ENCODE measurements at places on chromosomes 16 and 17.

DNA sequence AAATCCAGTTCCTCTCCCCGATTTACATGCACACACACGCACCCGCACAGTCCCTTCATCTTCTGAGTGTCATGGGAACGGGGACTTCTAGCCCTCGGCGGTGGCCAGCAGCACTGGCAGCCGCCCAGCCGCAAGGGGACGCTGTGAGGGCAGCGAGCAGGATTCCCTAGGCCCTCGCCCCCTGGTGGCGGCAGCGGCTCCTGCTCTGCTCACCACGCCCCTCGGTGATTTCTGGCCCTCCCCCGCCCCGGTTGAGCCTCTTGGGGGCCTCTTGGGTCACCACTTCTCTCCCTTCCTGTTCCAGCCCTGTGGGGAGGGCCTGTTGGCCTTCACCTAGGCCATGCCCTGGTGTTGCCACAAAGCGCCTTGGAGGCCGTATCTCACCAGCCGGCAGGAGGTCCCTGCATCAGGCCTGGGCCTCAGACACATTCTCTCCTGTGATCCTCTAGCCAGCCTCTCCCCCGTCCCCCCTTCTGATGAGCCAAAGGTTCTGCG is 75.2 kb upstream of the KSR1 start:
- H3K27me3 ChIP-seq, result peaks cover 30% of the 10 kb centered on the region
- peak; percentile 46 for DNase-seq
- no peaks in the 10 kb centered on the region for H3K4me1 ChIP-seq
- no peak overlapping the region for H3K4me3 ChIP-seq
- no peak overlapping the region for H3K27ac ChIP-seq

DNA sequence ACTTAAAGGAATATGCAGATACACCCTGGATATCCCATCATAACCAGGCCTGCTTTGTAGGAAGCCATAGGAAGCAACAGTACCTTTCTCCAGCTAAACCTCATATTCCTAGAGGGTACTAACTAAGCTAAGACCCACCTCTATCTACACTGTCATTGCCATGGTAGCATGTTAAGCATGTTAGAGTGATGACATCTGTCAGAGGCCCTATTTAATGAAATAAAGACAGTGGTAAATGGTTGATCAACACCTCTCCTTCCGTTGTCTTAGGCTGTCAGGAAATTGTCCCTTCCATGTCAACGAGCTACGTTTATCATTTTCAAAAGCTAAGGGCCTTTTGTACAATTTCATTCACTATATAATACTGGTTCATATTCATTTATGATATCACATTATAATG is 251.1 kb upstream of the PSMD7 start:
- H3K4me1 ChIP-seq, result no peaks in the 10 kb centered on the region
- no peak overlapping the region for H3K4me3 ChIP-seq
- H3K27ac ChIP-seq, result no peak overlapping the region

DNA sequence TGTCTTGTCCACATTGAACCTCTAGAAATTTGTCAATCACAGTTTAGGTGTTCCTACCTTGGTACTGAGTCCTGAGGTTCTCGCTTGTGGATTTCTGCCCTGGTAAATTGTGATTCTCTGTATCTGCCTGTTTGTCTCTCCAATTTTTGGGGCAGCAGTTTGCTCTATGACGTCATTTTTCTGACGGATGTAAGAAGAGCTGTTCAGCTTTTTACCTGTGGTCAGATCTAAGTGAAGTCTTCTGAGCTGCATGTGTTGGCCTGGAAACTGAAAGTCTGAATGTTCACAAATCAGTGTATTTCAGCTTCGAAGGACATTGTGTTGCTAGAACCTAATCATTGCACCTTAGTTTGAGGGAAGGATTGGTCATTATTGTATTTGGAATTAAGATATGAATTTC is 63.4 kb downstream of the BCAS3 start:
- H3K27me3 ChIP-seq, result no peaks in the 10 kb centered on the region
- no peak overlapping the region for H3K4me3 ChIP-seq
- peaks cover 20% of the 10 kb centered on the region for H3K36me3 ChIP-seq
- no peak for DNase-seq
- H3K27ac ChIP-seq, result no peak overlapping the region

DNA sequence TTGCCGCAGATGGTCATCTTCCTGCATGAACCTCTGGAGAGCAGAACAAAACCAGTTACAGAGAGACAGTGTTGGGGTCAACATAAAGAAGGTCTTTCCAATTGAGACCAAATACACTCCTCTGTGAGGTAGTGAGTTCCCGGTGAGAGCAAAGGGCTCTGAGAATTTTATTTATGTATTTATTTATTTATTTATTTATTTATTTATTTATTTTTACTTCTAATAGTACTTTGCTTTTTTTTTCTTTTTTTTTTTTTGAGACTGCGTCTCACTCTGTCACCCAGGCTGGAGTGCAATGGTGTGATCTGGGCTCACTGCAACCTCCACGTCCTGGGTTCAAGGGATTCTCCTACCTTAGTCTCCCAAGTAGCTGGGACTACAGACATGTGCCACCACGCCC is 12.1 kb upstream of the COTL1 start:
- DNase-seq, result no peak
- no peaks in the 10 kb centered on the region for H3K27me3 ChIP-seq
- no peaks in the 10 kb centered on the region for H3K36me3 ChIP-seq
- H3K4me1 ChIP-seq, result peaks cover 36% of the 10 kb centered on the region
- no peak overlapping the region for H3K27ac ChIP-seq
- H3K4me3 ChIP-seq, result no peak overlapping the region

- peak overlapping the region; percentile 69 for H3K4me3 ChIP-seq
- peak overlapping the region; percentile 91 for H3K27ac ChIP-seq
- H3K4me1 ChIP-seq, result peaks cover 66% of the 10 kb centered on the region
These were observed 59.3 kb downstream of the USP10 start for GRCh38 chr16:84759061-84759460.

DNA sequence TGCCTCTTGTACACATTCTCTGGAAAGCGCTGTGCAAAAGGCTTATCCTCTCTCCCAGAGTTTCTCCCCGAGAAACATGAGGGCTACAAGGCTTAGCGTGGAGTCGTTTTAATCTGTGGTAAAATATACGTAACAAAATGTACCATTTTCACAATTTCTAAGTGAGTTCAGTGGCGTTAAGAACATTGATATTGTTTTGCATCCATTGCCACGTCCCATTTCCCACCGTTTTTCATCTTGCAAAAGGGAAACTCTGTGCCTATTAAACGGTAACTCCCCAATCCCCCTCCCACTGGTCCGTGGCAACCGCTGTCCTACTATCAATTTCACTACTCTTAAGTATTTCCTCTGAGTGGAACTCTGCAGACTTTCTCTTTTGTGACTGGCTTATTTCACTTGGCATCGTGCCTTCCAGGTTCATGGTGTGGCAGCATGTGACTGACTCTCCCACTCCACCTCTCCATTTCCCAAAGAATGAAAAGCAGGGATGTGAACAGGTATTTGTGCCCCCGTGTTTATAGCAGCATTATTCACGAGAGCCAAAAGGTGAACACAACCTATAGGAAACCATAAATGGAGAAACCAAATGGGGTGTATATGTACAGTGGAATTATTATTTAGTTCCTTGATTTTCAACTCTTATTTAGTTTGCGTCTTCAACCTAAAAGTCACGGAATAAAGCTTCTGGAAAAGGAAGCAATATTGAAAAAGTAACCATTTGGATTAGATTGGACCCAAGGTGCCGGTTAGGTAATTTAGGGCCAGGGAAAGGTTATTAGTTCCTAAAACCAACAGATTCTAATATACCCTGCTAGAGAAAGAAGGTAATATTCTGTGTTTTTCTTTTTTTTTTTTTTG is 1.1 kb upstream of the USP32 start:
- H3K27me3 ChIP-seq, result no peaks in the 10 kb centered on the region
- no peaks in the 10 kb centered on the region for H3K36me3 ChIP-seq
- H3K4me1 ChIP-seq, result peaks cover 40% of the 10 kb centered on the region
- no peak for DNase-seq
- peak overlapping the region; percentile 99 for H3K27ac ChIP-seq

- peaks cover 3% of the 10 kb centered on the region for H3K36me3 ChIP-seq
- H3K27me3 ChIP-seq, result no peaks in the 10 kb centered on the region
- peak; percentile 71 for DNase-seq
- peak within 1 kb of the TSS; percentile 98 for H3K27ac ChIP-seq
These were observed at the start of gene SLC7A6 for GRCh38 chr16:68264128-68265077. TSS of gene SLC7A6 (plus strand) at chr16:68264526. CDS start at chr16:68274727, 10,201 bp downstream.

DNA sequence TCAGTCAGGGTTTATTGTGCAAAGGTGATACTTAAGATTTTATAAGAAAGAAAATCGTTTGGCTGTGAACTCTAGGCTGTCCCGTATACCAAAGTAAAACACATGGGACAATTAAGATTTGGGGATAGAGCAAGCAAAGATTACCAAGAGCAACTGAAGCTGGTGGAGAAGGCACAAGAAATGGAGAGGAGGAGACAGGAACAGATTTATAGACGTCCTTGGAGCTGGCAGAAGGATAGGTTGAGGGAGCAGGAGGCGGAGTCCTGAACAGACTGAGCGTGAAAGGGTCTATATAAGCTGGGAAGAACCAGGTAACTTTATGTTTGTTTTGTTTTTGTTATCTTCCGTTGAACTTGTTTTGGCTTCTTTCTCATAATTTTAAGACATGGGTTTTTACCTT is 3.8 kb downstream of the TNRC6C start:
- H3K4me1 ChIP-seq, result peaks cover 56% of the 10 kb centered on the region
- H3K27ac ChIP-seq, result peak overlapping the region; percentile 75
- no peak for DNase-seq
- H3K27me3 ChIP-seq, result no peaks in the 10 kb centered on the region
- no peaks in the 10 kb centered on the region for H3K36me3 ChIP-seq

DNA sequence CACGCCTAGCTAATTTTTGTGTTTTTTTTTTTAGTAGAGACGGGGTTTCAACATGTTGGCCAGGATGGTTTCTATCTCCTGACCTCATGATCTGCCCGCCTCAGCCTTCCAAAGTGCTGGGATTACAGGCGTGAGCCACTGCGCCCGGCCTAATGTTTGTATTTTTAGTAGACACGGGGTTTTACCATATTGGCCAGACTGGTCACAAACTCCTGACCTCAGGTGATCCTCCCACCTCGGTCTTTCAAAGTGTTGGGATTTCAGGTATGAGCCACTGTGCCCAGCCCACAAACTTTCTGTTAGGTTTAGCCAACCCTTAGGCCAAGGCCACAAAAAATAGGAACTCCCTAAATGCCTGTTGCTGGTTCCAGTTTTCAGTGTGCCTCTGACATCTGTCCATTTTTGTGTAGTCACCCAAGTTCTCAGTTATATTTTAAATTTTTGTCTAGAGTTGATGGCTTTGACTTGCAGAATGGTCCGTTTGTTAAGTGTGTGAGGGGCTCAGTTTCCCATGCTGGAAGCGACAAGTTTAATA is 12.7 kb downstream of the CCL16 start:
- no peak overlapping the region for H3K27ac ChIP-seq
- no peaks in the 10 kb centered on the region for H3K36me3 ChIP-seq
- H3K27me3 ChIP-seq, result no peaks in the 10 kb centered on the region
- DNase-seq, result no peak
- no peak overlapping the region for H3K4me3 ChIP-seq

DNA sequence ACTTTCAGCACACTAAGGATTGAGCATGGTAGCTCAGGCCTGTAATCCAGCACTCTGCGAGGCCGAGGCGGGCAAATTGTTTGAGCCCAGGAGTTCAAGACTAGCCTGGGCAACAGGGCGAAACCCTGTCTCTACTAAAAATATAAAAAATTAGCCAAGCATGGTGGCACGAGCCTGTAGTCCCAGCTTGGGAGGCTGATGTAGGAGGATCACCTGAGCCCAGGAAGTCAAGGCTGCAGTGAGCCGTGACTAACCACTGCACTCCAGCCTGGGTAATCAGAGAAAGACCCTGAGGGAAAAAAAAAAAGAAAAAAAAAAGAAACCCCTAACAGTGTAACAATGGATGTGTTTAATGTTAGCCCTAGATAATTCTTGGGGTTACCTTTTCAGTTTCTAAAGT is 24.0 kb downstream of the PARN start:
- peaks cover 17% of the 10 kb centered on the region for H3K36me3 ChIP-seq
- no peaks in the 10 kb centered on the region for H3K27me3 ChIP-seq
- no peak overlapping the region for H3K27ac ChIP-seq
- H3K4me3 ChIP-seq, result no peak overlapping the region
- H3K4me1 ChIP-seq, result no peaks in the 10 kb centered on the region

GRCh38 chr17:18261146-18261515 is 669 bp downstream of the MIEF2 start:
- H3K27ac ChIP-seq, result peak overlapping the region; percentile 95
- no peaks in the 10 kb centered on the region for H3K27me3 ChIP-seq
- no peak for DNase-seq
- peaks cover 18% of the 10 kb centered on the region for H3K4me1 ChIP-seq
- peak overlapping the region; percentile 76 for H3K4me3 ChIP-seq
- peaks cover 3% of the 10 kb centered on the region for H3K36me3 ChIP-seq

GRCh38 chr17:79993390-79994227 is 42.1 kb downstream of the TBC1D16 start:
- H3K27me3 ChIP-seq, result no peaks in the 10 kb centered on the region
- no peaks in the 10 kb centered on the region for H3K36me3 ChIP-seq
- H3K27ac ChIP-seq, result peak overlapping the region; percentile 88
- H3K4me1 ChIP-seq, result peaks cover 18% of the 10 kb centered on the region
- DNase-seq, result peak; percentile 27

DNA sequence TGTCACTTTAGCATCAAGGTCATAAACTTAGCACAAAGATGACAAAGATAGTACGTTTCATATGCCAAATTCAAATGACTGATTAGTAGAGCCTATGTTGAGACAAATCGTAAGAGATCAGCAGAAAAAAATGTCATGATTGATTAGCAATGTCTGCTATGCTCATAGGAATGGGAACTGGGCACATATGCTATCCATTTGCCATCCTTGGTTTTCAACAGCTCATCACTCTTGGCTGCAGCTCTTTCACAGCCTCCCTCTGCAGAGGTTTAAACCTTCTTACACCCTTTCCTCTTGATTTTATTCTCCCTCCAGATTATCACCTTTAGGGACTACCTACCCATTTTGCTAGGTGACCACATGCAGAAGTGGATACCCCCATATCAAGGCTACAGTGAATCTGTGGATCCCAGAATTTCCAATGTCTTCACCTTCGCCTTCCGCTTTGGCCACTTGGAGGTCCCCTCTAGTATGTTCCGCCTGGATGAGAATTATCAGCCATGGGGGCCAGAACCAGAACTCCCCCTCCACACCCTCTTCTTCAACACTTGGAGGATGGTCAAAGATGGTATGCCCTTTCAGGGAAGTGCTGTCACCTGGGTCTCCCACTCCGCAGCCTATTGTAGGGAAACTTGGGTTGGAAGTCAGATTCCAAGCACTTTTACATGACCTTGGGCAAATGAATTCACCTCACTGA is 16.2 kb downstream of the MPO start:
- no peak overlapping the region for H3K4me3 ChIP-seq
- H3K27me3 ChIP-seq, result peaks cover 50% of the 10 kb centered on the region
- no peak for DNase-seq

DNA sequence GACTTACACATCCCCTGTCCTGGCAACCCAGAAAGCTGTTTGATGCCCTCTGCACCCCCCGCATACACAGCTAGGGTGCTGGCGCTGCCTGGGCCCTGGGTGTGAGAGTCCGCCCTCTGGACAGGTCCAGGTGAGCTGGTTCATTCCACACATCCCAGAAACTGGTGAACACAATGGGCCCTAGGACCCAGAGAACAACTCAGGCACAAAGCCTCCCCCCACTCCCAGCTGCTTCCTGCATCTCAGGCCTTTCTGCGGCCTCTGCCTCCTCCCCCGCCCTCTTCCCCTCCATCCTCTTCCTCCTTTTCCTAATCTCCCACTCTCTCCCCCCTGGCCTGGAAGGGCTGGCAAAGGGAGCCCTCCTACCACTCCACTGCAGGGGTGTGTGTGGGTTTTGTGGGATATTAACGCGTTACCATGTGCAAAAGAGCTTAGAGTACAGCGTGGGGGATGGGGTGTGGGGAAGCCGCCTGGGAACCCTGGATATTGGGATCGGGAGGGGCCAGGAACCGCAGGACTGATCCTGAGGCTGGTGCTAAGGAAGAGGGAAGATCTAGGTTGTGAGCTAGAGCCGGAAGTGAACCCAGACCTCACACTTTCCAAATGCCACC is 1.6 kb upstream of the PPP1R9B start:
- peaks cover 53% of the 10 kb centered on the region for H3K4me1 ChIP-seq
- H3K27me3 ChIP-seq, result no peaks in the 10 kb centered on the region
- H3K27ac ChIP-seq, result peak overlapping the region; percentile 86
- DNase-seq, result no peak

Data from naive thymus-derived CD8-positive, alpha-beta T cell (primary cell).